Hypothalamus (tissue), 51 donors: ENCODE measurements at places on chromosomes 2 and 18.

DNA sequence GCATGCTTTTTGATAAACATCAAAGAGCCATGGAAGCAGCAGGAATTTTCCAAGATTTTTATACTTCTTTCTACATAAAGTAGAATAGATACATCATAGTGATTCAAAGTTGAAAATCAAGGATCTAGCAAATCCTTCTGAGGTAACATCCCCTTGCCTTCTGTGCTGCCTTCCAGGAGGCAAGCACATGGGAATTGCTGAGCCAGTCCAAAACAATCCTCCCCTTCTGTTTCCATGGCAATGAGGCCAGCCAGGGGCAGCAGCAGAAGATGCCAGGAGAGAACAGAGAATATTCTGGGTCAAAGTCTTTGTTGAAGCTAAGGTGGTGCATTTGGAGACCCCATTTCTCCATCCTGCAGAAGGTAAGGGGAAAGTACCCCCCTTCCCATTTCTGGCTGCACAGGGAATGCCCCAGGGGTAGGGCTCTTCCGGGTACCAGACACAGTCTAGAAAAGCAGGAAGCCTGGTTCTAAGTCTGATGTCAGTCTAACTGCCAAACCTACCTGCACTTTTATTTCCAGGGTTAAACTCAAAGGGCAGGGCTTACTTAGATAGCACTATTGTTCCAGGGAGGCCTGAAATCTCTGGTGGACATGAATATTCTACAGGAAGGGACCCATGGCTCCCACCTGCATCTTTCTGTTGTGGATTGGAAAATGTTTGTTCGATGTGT is 22.1 kb downstream of the CENPA start:
- DNase-seq, result peak; percentile 7

- no peak for DNase-seq
These were observed 161.9 kb downstream of the SUCLG1 start for GRCh38 chr2:84297155-84297554.

DNA sequence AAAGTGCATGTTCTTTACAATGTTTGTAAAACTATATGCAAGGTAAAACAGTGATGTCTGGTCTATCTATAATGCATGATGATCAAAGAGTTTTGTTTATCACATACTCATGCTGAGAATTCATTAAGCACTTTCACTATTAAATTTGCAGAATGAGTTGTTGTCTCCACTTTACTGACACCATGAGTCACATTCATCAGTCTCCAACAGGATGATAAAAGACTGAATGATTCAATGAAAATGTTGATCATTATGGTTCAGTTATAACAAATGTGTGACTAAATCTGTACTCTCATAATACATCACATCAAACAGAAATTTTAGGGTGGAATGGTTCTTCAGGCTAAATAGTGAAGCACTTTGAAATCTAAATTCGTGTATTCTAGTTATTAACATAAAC is 129.0 kb downstream of the ERBB4 start:
- no peak for DNase-seq

DNA sequence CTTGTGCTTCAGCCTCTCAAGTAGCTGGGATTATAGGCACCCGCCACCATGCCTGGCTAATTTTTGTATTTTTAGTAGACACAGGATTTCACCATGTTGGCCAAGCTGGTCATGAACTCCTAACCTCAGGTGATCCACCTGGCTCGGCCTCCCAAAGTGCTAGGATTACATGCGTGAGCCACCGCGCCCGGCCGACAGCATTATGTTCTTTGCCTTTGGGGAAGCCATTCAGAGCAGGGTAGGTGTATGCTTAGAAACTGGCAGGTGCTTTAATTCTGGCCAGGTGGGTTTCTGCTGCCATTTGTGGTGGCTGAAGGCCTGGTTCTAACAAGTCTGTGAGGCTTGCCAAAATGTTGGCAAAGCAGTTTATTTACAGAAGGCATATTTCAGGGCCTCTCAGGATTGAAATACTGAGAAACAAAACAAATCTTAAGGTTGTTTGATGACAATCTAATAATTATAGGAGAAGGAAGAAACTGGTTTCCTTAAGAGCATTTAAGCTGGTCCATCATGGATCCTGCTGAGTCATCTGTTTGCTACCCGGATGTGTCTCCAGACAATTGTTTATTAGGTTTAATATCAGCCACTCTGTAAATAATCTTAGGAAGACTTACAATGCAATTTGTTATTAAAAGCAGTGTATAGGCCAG is 16.0 kb downstream of the SLC20A1 start:
- DNase-seq, result no peak

DNA sequence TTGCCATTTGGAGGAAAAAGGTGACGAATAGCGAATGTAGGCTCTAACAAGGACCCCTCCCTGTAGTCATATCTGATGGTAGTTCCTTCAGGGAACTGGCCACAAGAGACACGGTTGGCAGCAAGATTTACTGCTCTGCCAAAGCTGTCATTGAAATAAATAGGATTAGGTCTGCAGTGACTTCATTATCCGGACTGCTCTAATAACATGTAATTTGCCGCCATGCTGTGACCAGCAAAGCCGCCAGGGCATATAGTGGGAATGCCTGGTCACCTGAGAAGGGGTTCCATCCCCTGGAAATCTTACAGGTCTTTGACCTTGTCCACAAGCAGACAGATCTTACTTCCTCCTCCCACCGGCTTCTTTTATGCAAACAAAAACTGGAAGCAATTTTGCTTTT is 59.4 kb upstream of the LAPTM4A start:
- no peak for DNase-seq

- no peak for DNase-seq
These were observed 111.3 kb downstream of the GALNT1 start for GRCh38 chr18:35692866-35693265.

DNA sequence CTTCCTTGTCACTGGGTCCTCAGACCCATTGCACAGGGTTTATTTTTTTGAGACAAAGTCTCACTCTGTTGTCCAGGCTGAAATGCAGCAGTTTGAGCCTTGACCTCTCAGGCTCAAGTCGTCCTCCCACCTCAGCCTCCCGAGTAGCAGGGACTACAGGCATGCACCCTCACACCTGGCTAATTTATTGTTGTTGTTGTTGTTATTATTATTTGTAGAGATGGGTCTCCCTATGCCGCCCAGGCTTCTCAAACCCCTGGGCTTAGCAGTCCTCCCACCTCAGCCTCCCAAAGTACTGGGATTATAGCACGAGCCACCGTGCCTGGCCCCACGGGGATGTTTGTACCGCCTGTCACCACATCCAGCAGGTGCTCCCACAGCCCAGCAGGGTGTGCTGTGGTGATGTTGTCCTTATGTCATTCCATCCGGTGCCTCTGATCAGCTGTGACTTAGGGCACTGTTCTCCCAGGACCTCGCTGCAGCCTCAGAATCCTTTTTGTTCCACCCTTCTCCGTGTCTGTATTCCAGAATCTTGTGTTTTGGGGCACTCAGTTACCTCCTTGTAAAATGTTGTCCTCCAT is 182.3 kb downstream of the INO80D start:
- no peak for DNase-seq

- peak; percentile 33 for DNase-seq
These were observed 883 bp downstream of the SMCHD1 start for GRCh38 chr18:2656237-2656980.

DNA sequence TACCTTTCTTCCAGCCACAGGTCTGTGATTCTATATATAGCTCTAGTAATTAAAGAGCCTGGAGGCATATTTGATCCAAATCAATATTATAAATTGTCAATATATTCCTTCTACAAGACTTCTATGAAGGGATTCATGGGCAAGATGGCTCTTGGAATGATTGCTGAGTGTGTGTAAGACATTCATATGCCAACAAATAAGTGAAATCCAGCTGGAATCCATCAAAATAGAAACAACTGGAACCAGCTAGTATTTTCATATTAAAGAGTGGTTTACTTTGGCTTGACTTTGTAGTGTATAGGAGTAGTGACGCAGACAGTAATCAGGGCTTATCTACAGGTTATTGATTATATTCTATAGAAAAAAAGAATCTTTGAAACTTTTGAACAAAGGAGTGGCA is 83.4 kb downstream of the CALCRL start:
- no peak for DNase-seq

- no peak for DNase-seq
These were observed 67.6 kb downstream of the AAK1 start for GRCh38 chr2:69575926-69576325.

- DNase-seq, result no peak
These were observed 75.8 kb downstream of the ACTR3 start for GRCh38 chr2:113965644-113966043.

DNA sequence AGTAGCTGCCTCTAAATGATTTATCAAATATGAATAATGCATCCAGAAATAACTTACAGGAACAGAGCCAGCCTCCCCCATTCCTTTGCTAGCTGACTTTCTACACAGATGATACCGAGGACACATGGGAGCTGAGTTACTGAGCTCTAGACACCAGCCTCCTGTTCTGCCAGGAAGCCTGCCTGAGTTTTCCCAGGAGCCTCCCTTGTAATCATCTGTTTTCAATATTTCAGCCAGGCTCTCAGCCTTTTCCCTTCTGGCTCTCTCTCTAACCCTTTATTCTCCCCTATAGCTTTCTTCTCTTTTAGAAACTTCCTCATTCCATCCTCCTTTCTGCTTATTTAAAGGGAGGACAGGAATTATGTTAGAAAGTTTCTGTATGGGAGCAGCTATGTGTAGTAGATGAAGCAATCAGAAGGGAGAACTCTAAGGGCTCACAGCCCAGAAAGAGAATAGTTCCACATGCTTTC is 911.6 kb downstream of the TDRD15 start:
- DNase-seq, result no peak

- no peak for DNase-seq
These were observed 169.8 kb upstream of the ID2 start for GRCh38 chr2:8511868-8512612.

GRCh38 chr2:44215827-44216226 is 47.2 kb downstream of the PPM1B start:
- no peak for DNase-seq

DNA sequence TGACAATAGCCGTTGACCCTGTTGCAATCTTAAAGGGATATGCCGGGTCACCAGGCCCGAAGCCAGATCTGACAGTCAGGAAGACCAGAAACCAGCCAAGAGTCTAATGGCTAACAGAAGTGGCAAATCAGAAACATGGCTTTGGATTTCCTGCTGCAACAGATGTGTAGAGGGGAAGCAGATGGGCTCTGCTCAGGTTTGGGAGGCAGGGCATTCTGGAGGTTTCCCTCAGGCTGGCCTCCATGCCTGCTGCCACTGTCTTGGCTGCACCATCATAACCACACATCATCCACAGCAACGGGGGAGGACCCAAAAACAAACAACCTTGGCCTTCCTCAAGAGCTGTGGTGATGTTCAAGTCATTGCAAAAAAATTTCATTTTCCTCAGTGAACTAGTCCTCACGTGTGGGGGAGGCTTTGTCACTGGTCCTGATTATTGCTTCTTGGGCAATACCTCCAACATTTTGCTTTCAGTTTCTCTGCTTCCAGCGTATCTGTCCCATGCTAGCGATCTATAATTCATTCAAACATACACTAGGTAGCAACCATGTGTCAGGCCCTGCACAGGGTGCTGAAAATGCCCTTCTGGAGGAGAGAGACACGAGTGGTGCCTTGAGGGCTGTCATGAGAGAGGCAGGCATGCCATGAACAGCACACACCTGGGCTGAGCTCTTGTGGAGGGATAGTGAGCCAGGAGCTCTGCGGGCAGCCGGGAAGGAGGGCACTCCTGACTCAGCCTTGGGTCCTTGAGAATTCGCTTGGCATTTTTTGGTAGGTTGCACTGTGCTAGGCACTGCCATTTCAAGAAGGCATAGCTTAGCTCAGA is 48.2 kb upstream of the LGALSL start:
- no peak for DNase-seq

DNA sequence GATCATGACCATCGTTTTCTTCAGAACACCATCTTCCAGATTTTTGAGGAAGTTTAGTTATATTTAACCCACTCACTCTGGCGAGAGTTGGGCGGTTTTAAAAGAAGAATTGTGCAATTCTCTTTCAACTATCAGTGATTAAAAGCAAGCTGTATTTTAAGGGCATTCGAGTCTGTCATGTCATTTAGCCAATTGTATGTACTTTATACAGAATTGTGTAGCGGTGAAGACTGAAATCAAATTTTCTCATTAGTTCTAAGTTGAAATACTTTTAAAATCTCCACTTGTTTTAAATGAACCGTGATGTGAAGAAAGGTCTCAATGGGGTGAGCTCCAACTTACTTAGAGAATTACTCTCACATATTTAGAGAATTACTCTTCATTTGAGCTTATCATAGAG is 214.6 kb upstream of the DTNA start:
- DNase-seq, result no peak

DNA sequence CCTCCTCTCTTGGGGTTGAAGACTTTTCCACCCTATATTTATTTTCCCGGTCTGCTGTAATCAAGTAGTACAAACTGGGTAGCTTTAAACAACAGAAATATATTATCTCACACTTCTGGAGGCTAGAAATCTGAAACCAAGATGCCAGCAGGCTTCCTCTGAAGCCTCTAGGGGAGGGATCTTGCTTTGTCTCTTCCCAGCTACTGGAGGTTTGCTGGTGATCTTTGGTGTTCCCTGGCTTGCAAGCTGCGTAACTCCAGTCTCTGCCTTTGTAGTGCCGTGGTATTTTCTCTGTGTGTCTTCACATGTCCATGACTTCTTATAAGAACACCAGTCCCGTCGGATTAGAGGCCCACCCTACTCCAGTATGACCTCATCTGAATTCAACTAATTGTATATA is 44.4 kb downstream of the MYO3B start:
- DNase-seq, result no peak

GRCh38 chr2:134512734-134513464 is 205.9 kb downstream of the TMEM163 start:
- no peak for DNase-seq

DNA sequence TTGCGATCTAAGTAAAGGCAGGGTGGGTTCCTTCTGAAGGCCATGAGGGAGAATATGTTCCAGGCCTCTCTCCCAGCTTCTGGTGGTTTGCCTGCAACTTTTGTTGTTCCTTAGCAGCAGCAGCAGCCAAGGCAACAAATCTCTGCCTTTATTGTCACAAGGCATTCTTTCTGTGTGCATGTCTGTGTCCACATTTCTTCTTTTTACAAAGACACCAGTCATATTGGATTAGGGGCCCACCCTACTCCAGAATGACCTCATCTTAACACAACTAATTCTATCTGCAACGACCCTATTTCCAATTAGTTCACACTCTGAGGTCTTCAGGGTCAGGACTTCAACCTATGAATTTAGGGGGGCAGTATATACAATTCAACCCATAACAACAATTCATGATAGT is 587.5 kb downstream of the XIRP2 start:
- no peak for DNase-seq

GRCh38 chr2:25920786-25921415 is 42.6 kb upstream of the ASXL2 start:
- DNase-seq, result no peak

DNA sequence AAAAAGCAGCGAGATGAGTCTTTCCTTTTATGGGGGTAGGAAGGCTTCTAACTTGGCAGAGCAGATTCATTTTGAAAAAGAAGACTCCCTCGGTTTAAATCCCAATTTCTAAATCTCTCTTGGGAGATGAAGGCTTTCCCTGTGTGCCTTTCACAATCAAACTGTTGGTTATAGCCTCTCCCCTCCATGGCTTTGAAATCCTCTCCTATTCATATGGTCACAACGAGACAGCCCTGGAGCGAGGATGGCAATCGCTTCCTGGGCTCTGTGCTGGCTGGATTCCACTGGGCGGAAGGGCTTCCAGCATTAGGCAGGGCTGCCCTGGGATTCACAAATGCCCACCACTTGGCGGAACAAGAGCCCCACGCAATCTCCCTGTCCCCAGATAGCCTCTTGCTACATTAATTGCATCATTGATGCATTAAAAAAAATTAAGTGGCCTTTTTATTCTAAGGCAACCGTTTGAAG is 1.6 kb downstream of the CAVIN2 start:
- DNase-seq, result no peak
